ENCODE measurements at places on chromosomes 2 and 18.

GRCh38 chr18:12056884-12057402, 36.7 kb upstream of the ANKRD62 start:
- DNase-seq, result no peak

DNA sequence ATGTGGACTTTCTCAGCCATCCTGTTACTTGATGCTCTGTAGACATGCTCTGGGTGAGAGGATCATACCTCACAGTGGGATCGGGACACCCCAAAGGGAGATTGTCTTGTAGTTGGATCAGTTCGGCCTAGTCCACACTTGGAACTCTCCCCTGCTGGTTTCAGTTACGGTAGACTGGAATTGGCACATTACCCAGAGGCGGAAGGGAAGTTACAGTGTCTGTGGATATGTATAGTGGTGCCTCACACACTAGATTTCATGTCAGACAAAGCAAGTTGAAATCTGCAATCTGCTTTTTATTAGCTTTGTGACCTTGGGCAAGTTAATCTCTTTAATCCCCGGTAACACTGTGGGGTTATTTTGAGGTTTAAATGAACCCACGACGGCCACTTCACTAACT, 16.2 kb upstream of the CTAGE1 start:
- peak; percentile 8 for DNase-seq

GRCh38 chr2:226608451-226608850, 191.2 kb downstream of the IRS1 start:
- DNase-seq, result no peak

DNA sequence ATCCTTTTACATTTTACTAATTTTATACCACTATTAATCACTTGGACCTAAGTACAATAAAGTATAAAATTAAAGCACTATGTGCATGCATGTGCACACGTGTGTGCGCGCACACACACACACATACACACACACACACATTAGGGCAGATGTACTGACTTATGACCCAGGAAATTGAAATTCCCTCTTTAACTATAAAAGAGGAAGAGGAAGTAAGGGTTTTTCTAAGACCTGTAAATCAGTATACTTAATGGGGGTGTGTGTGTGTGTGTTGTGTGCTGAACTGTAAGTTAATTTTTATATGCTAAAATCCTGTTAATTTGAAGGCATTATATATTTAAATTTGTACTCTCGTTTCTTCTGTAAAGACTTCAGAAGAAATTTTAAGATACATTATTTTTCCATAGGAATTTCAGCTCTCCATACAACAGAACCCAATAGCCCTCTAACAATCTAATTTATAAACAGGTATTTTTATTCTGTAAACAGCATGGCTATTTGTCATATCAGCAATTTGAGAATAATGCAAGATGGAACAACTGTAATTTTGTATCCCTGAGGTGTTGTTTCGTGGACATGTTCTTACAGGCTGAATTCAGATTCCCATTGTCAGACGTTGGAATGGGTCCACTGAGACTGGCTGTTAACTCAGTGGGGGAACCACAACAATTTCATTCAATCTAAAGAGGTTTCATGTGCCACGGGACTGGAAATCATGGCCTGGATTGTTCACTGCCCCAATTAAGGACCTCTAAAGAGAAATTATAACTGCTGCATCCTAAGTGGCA, 90.9 kb downstream of the PLA2R1 start:
- DNase-seq, result no peak

- no peak for DNase-seq
Observed at GRCh38 chr18:53603276-53603675, 621.2 kb downstream of the MBD2 start.

DNA sequence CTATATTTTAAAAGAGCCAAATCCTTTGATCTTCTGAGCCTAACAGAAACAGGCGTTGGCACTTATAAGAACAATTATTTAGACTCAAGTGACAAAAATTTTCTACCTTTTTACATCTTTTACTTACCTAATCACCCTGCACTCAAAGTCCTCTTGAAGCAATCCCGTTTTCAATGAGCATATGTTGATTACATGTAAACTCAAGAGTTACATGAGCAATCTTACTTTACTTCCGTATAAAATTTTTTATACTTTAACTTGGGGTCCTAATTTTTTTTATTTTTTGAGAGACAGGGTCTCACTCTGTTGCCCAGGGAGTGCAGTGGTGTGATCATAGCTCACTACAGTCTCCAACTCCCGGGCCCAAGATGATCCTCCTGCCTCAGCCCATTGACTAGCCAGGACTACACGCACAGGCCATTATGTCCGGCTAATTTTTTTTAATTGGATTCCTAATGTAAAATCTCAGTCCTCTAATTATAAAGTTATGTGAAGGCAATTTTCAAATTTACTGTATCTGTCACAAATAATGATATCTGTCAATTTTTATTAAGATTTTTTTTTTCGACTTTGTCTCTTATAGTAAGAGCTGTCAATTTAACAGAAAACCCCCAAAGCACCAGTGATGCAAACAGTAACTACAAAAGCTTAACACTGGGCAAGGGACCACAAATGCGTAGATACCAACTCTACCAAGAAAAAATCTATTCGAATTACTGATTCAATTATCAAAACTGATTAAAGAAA, 19.1 kb upstream of the STPG4 start:
- no peak for DNase-seq

DNA sequence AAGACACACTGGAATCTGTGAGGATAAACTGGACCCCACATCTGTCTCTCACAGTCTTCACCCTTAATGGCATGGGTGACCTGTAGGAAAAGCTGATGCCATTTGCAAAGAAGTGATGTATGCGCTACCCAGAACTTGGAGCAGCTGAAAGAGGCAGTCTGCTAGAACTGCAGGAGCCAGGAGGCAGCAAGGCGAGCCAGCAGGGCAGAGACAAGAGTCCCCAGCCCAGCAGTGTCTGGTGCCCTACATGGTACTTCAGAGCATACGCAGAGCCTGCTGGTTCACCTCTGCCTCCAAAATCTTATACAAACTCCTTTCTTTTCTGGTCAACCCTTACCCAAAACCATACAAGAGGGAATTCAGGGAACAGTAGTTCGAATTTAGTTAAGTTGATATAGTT, 683.1 kb upstream of the RAB6C start:
- no peak for DNase-seq

GRCh38 chr2:54630858-54631497, 92.5 kb upstream of the EML6 start:
- DNase-seq, result no peak

- no peak for DNase-seq
Observed at GRCh38 chr2:84732897-84733778, 147.7 kb downstream of the TRABD2A start.

DNA sequence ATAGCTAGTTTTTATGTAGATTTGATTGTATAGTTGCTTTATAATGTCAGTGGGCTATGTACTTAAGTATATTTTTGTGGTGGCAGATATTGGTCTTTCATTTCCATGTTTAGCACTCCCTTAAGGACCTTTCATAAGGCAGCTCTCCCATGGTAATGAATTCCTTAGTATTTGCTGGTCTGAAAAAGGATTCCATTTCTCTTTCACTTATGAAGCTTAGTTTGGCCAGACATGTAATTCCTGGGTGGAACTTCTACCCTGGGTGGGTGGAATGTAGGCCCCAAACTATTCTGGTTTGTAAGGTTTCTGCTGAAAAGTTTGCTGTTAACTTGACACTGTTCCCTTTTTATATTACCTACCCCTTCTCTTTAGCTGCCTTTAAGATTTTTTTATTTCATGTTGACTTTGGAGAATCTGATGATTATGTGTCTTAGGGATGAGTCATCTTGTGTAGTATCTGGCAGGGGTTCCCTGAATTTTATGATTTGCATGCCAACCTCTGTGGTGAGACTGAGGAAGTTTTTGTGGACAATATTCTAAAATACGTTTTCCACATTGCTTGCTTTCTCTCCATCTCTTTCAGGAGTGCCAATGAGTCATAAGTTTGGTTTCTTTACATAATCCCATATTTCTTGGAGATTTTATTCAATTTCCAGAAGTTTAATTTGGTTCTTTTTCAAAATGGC, 65.4 kb upstream of the VRK2 start:
- peak; percentile 75 for DNase-seq
